Melanocyte of skin (primary cell): ENCODE measurements at places on chromosomes 2 and 18. TPM values are rescaled to one million over a fixed set of nuclear protein-coding genes. Genes with fewer than 3 reads are reported as not detected.

The INHBB gene
- total RNA-seq = not detected in 2 replicates

The CERKL gene
- total RNA-seq = not detected in 2 replicates

The CMPK2 gene
- total RNA-seq = 34.2 and 196 TPM in 2 replicates

The KLHL41 gene
- 4.5 and 10.2 TPM in 2 replicates for total RNA-seq

The FBXO15 gene
- 0.73 and 1.4 TPM in 2 replicates for total RNA-seq

The FSHR gene
- total RNA-seq = not detected in 2 replicates

The TMEM37 gene
- total RNA-seq = not detected in 2 replicates

The CAPN14 gene
- 0.33 and 0.62 TPM in 2 replicates for total RNA-seq

The CHRNG gene
- total RNA-seq = not detected in 2 replicates

The OSGEPL1 gene
- 14.2 and 17.2 TPM in 2 replicates for total RNA-seq

The IL18R1 gene
- 0.34 and 1.1 TPM in 2 replicates for total RNA-seq

The COL6A3 gene
- 0.62 and 3.3 TPM in 2 replicates for total RNA-seq

The NLRC4 gene
- total RNA-seq = not detected in 2 replicates

The MFSD2B gene
- total RNA-seq = under 0.01 and 0.15 TPM in 2 replicates

The TTC31 gene
- total RNA-seq = 14.1 and 25.4 TPM in 2 replicates
